ENCODE measurements at places on chromosomes 5 and 9. TPM values are rescaled to one million over a fixed set of nuclear protein-coding genes. Genes with fewer than 3 reads are reported as not detected.

The CDC25C gene
- polyA plus RNA-seq = 0.75 TPM

The SH3RF2 gene
- 23.2 TPM for polyA plus RNA-seq

The CDC37L1 gene
- polyA plus RNA-seq = 11.8 TPM

The PCDHA1 gene
- not detected for polyA plus RNA-seq

The OXCT1 gene
- 16.4 TPM for polyA plus RNA-seq

The NOP16 gene
- polyA plus RNA-seq = 38.0 TPM

The CDC42SE2 gene
- polyA plus RNA-seq = 17.6 TPM

The ARL10 gene
- 0.31 TPM for polyA plus RNA-seq

The FGF18 gene
- polyA plus RNA-seq = 0.46 TPM

The WDR31 gene
- 1.5 TPM for polyA plus RNA-seq

The CNTNAP3 gene
- 2.8 TPM for polyA plus RNA-seq

The RGMB gene
- 8.4 TPM for polyA plus RNA-seq

The APBA1 gene
- polyA plus RNA-seq = 1.3 TPM

The ACER2 gene
- polyA plus RNA-seq = 0.23 TPM

The LHX3 gene
- not detected for polyA plus RNA-seq

The GRIA1 gene
- 0.12 TPM for polyA plus RNA-seq

The NEUROG1 gene
- not detected for polyA plus RNA-seq

The ACOT12 gene
- polyA plus RNA-seq = not detected

The ARHGAP26 gene
- 4.5 TPM for polyA plus RNA-seq

The CDX1 gene
- 0.31 TPM for polyA plus RNA-seq

The PCDHGA5 gene
- polyA plus RNA-seq = not detected

The FAM78A gene
- 1.5 TPM for polyA plus RNA-seq

The SLC28A3 gene
- polyA plus RNA-seq = not detected

The AK8 gene
- polyA plus RNA-seq = 0.56 TPM

The ADRB2 gene
- 2.6 TPM for polyA plus RNA-seq

The SLC6A19 gene
- 0.19 TPM for polyA plus RNA-seq

The IRX4 gene
- not detected for polyA plus RNA-seq

The GPRIN1 gene
- 0.30 TPM for polyA plus RNA-seq

The CBY3 gene
- not detected for polyA plus RNA-seq

The ADGRD2 gene
- not detected for polyA plus RNA-seq

The GMCL2 gene
- not detected for polyA plus RNA-seq

The CDH9 gene
- not detected for polyA plus RNA-seq

The ZDHHC12 gene
- polyA plus RNA-seq = 90.5 TPM

The SPINK5 gene
- polyA plus RNA-seq = 0.75 TPM

The NUTM2G gene
- not detected for polyA plus RNA-seq

The ZNF354B gene
- 10.4 TPM for polyA plus RNA-seq

The SPAG8 gene
- 0.19 TPM for polyA plus RNA-seq

The SHISAL2B gene
- not detected for polyA plus RNA-seq

The SNCB gene
- polyA plus RNA-seq = not detected

The HAVCR2 gene
- polyA plus RNA-seq = 2.1 TPM

The SLC45A2 gene
- 0.20 TPM for polyA plus RNA-seq

The RPL35 gene
- 5,221 TPM for polyA plus RNA-seq

The PCDHGA7 gene
- polyA plus RNA-seq = 0.06 TPM

The ANKRD18A gene
- polyA plus RNA-seq = 0.15 TPM

The LECT2 gene
- not detected for polyA plus RNA-seq

The ASTN2 gene
- polyA plus RNA-seq = 3.1 TPM

The SEMA5A gene
- polyA plus RNA-seq = 0.78 TPM

The HTR4 gene
- polyA plus RNA-seq = not detected
